ENCODE measurements at places on chromosomes 11 and 22.

DNA sequence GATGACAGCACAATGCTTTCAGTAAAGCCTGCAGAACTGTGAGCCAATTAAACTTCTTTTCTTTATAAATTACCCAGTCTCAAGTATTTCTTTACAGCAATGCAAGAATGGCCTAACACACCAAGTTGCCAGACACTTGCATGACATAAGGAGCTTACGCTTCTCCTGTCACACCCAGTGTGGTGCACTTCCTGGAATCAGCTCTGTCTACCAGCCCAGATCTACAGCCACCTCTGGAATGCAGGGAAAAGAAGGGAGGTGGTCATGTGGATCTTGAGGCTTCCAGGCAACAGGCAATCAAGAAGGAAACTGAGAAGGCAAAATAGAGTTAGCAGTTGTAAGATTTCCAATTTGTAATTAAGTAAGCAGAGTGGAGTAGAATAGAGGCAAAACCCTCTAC, 37.4 kb upstream of the SESN3 start:
- DNase-seq = no peak

DNA sequence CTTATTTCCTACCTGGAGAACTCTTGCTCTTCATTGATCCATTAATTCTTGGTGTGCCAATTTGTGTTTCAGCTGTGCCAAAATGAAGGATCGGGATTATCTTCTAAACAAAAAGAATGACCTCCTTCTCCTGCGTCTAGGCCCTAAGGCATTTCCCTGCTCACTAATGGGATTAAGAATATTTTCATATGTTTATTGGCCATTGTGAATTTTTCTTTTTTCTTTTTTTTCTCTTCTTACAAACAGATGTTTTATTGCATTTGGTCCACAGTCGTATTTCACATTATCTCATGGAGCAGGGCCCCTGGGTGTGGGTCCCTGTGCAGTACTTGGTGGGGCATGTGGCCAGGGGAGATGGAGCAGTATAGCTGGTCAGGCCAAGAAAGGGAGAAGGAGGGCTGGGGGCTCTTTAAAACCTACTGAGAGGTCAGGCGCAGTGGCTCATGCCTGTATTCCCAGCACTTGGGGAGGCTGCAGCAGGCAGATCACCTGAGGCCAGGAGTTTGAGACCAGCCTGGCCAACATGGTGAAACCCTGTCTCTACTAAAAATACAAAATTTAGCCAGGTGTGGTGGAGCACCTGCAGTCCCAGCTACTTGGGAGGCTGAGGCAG, 35.3 kb upstream of the HORMAD2 start:
- DNase-seq = no peak

DNA sequence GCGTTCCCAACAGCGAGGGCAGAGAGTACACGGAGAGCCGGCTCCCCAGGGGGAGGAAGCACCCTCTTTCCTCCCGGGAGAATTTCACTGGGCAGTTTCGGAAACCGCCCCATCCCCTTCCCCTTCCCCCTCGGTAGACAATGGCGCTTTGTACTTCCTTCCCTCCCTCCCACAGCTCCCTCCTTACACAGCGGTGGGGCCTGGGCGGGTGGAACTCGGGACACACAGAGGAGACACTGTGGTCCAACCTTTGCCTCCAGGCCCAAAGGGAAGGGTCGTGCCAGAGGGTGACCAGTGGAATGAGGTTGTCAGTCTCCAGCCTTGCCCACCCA, 4.3 kb downstream of the SMTN start:
- peak; percentile 49 for DNase-seq

DNA sequence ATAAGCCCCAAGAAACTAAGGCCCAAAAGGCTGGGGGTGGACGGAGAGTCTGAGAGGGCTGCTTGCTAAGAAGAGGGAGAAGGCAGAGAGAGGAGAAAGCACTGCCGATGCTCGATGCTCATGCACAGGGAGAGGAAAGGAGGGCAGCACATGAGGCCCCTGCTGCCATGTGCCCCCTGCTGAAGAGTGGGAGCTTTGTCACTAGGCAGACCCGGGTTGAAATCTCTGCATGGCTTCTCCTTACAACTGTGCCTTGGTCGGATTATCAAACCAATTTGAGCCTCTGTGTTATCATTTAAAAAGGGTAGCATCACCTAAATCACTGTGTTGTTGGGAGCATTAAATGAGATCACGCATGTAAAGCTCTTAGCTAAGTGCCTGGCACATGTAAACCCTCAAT, 330.5 kb downstream of the NXPE2 start:
- no peak for DNase-seq

- DNase-seq = no peak
Observed at GRCh38 chr11:6667733-6668374, 12.2 kb upstream of the DCHS1 start.

Measured in RWPE2 (cell line).